ENCODE measurements at places on chromosomes 7 and 10. TPM values are rescaled to one million over a fixed set of nuclear protein-coding genes. Genes with fewer than 3 reads are reported as not detected.

LMTK2 gene
- 8.4 TPM for total RNA-seq

CNPY4 gene
- 25.6 TPM for total RNA-seq

PLOD3 gene
- total RNA-seq: 20.9 TPM

UBTD1 gene
- 8.4 TPM for total RNA-seq

TMEM176B gene
- 18.3 TPM for total RNA-seq

STRIP2 gene
- total RNA-seq: 5.2 TPM

POU6F2 gene
- not detected for total RNA-seq

INA gene
- total RNA-seq: not detected

MYPN gene
- 57.4 TPM for total RNA-seq

STEAP1B gene
- 4.7 TPM for total RNA-seq

LAMB4 gene
- under 0.01 TPM for total RNA-seq

SLC26A5 gene
- total RNA-seq: not detected

VAX1 gene
- not detected for total RNA-seq

LEP gene
- total RNA-seq: under 0.01 TPM

GRM3 gene
- total RNA-seq: under 0.01 TPM

PTPN20 gene
- 3.7 TPM for total RNA-seq

TAS2R41 gene
- not detected for total RNA-seq

HMX2 gene
- not detected for total RNA-seq

WDR86 gene
- total RNA-seq: 4.7 TPM

SRRM3 gene
- total RNA-seq: not detected

CALHM1 gene
- not detected for total RNA-seq

SYT15 gene
- total RNA-seq: 1.0 TPM

POR gene
- 42.8 TPM for total RNA-seq

PRR15 gene
- total RNA-seq: not detected

DDX21 gene
- total RNA-seq: 24.5 TPM

SLC26A4 gene
- 0.52 TPM for total RNA-seq

OR2A5 gene
- total RNA-seq: not detected

DAGLB gene
- 19.3 TPM for total RNA-seq

WEE2 gene
- total RNA-seq: not detected

CCL24 gene
- total RNA-seq: not detected

PAX4 gene
- total RNA-seq: not detected

ADAM8 gene
- 2.6 TPM for total RNA-seq

GJD4 gene
- total RNA-seq: 2.1 TPM

GIMAP5 gene
- total RNA-seq: 21.4 TPM

SCIN gene
- total RNA-seq: 1.0 TPM

LBX1 gene
- total RNA-seq: 3.1 TPM

VWDE gene
- 0.52 TPM for total RNA-seq

CRYGN gene
- total RNA-seq: not detected

JCAD gene
- total RNA-seq: 19.8 TPM

ATOH7 gene
- not detected for total RNA-seq

ZNF503 gene
- 3.7 TPM for total RNA-seq

NUDT13 gene
- 2.1 TPM for total RNA-seq

CXCL12 gene
- total RNA-seq: 83.5 TPM

FKBP6 gene
- under 0.01 TPM for total RNA-seq

KLF14 gene
- total RNA-seq: 0.52 TPM

Data from skeletal muscle tissue (tissue), 5 donors.